ENCODE measurements at places on chromosomes 1 and 21. TPM values are rescaled to one million over a fixed set of nuclear protein-coding genes. Genes with fewer than 3 reads are reported as not detected.

GRCh38 chr1:192949783-192950182 lies 109.4 kb downstream of the UCHL5 start:
- H3K27ac ChIP-seq: no peak overlapping the region
- no peaks in the 10 kb centered on the region for H3K4me1 ChIP-seq
- H3K27me3 ChIP-seq: no peaks in the 10 kb centered on the region
- no peaks in the 10 kb centered on the region for H3K36me3 ChIP-seq

DNA sequence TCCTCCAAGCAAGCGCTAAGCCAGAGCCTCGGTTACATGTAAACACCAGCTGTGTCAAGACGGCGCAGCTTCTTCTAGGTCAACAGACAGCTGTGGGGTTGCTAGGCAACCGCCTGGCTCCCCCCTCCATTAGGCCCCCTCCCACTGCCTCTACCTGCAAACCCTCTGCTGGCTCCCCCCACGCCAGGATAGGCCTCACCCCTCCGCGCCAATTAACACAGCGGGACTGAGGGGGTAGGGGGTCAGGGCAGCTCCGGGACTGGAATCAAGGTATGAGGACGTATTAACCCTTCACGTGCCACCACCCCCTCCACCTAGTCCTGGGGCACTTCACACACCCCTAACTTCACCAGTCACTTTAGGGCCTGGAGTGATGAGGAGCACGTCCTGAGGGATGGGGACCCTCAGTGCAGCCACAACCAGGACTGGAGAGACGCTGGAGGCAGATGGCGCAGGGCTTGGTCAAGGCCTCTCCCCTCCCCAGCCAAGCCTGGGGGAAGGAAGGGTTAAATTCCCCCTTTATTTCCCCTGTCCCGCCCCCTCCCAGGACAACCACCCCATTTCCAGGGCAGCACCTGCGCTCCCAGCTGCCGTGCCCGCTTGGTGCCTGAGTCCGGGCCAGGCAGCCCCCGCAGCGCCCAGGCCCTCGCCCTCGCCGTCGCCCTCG lies 37.4 kb upstream of the WASF2 start:
- no peaks in the 10 kb centered on the region for H3K27me3 ChIP-seq
- peak overlapping the region; percentile 76 for H3K4me3 ChIP-seq
- H3K27ac ChIP-seq: peak overlapping the region; percentile 54
- peaks cover 70% of the 10 kb centered on the region for H3K4me1 ChIP-seq

The GLIS1 gene
- not detected for total RNA-seq

The BACH1 gene
- 23.4 TPM for total RNA-seq

The OR2M3 gene
- total RNA-seq: not detected
